ENCODE measurements at places on chromosomes 5 and 9.

GRCh38 chr5:88226881-88227450, 41.7 kb downstream of the TMEM161B start:
- DNase-seq = no peak

GRCh38 chr5:118956727-118957126, 31.6 kb downstream of the DTWD2 start:
- peak; percentile 18 for DNase-seq

- peak; percentile 12 for DNase-seq
Observed at GRCh38 chr5:139091439-139092156, 106.6 kb downstream of the SIL1 start.

- no peak for DNase-seq
Observed at GRCh38 chr9:112887381-112887780, 3.3 kb downstream of the SLC46A2 start.

- DNase-seq = no peak
Observed at GRCh38 chr5:165607026-165607425, 2101.6 kb downstream of the MAT2B start.

GRCh38 chr5:53991942-53992341, 318.4 kb downstream of the ARL15 start:
- no peak for DNase-seq

- peak; percentile 49 for DNase-seq
Observed at GRCh38 chr9:2414465-2414864, 207.1 kb upstream of the VLDLR start.

GRCh38 chr9:567128-567746, 274.3 kb upstream of the DMRT1 start:
- DNase-seq = no peak

DNA sequence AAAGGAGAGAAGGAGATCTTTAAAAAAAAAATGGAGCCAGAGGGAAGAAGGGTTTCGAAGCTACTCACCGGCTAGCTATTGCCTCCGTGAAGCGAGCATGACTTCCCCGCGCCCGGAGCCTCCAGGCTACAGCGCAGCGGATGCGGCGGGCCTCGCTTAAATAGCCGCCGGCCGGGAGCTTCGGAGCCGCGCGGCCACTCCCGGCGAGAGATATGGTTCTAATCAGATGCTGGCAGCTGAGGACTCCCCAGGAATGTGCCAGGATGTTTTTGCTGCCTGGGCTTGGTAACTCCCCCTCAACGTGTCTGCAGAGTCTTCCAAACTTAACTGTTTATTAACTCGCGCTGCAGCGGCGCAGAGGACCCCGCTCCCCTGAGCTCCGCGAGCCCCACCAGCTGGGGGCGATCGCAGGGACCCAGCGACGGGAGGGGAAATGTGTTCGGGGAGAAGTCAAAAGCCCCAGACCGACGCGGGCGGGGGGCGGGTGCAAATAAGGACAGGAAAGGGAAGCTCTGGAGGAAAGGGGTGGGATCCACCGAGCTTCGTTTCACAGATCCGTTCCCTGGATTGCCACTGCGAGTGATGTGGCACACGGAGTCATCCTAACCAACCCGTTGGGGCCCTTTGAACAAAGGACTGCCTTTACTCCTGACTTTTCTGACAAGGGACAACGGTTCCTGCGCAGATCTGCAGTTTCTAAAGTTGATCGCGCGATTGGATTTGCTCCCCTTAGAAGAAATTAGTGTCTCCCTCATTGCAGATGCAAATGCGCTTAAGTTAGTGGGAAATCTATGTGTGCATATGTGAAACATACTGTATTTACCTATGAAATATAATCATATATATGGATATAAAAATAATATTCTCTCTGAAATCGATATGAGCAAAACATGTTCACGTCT, at the start of gene DAB2:
DAB2 (minus strand) TSS at position 245 of the 902 bp plus-strand sequence. CDS start 30,660 bp downstream, outside the sequence.
- peak; percentile 98 for DNase-seq

DNA sequence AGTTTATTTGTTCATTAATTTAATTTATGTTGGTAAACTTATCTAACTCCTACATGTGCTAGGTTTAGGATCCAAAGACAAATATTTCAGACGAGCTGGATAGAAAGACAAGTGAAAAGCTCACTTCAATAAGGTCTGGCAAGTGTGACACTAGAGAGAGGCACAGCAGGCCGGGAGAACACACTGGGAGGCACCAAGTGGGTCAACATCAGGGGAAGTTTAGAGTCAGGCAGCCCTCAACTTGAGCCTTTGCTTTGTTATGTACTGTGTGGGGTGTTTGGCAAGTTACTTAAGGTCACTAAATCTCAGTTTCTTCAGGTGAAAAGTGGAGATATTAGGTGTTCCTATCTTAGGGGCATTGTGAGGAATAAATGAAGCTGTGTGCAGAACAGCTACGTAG, 214.4 kb downstream of the PCSK1 start:
- DNase-seq = no peak

- DNase-seq = no peak
Observed at GRCh38 chr5:15598294-15598902, 98.4 kb downstream of the FBXL7 start.

DNA sequence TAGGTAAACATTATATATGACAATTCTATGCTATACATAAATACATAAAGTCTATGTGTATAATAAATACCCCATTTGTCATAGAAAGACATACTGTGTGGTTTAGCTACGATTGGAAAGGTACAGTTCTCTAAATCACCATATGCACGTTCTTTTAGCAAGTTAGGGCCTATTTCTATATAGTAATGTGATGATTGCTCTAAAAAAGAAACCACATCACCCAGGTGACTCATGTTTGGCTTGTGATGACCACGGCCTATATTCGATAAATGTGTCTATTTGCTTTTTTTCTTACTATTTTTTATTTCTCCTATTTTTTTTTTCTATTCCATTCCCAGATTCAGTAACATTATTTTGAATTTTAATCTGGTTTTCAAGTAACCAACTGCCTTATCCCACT, 34.7 kb downstream of the RETREG1 start:
- no peak for DNase-seq

DNA sequence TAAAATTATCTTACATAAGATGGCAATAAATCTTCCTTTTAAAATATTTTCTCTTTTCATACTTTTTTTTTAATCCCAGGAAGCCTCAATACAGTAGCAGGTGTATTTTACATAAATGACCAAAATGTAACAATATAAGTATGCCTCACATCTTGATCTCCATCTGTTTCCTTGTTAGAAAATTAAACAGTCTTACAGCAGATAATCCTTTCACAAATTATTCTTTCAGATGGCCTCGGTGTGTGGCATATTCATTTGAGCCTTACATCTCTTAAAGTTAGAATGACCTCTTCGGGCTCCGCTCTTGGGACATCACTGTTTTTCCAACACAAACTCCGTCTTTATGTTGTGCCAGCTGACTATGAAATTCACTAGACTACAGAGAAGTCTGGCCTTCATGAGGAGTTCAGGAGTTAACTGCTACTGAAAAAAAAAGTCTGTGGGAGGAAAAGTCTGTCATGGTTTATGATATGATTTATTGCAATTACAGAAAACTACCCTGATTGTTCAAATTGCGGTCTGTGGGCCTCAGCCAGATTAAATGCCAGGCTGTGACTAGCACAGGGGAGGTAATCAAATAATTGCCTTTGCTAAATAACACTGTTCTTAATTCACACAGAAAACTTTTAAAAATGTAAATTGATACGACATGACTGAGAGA, 292.9 kb upstream of the PUM3 start:
- peak; percentile 70 for DNase-seq

GRCh38 chr9:29555502-29555901, 1982.2 kb upstream of the C9orf72 start:
- DNase-seq = no peak

- DNase-seq = peak; percentile 51
Observed at GRCh38 chr9:108569624-108570023, 286.2 kb downstream of the ACTL7B start.

GRCh38 chr5:77758141-77758938, 17.8 kb downstream of the TBCA start:
- no peak for DNase-seq

DNA sequence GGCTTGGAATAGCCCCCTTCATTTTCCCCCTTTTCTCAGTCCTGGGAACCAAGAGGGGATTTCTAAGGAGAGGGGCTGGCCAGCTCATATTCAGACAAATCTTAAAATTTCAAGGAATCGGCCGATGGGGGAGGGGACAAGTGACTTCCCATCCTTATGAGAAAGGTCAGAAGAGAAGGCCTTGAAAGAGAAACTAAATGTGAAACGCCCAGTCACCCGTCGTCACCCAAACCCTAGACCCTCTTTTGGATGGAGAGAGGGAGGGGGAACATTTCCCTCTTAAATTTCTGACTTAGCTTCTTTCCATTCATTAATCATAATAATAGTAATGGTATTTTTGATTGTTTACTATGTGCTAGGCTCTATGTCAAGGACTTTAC, 850 bp upstream of the CCL19 start:
- DNase-seq = no peak

- no peak for DNase-seq
Observed at GRCh38 chr5:1541702-1542400, 18.1 kb upstream of the LPCAT1 start.

- DNase-seq = no peak
Observed at GRCh38 chr9:3385871-3386270, 139.9 kb downstream of the RFX3 start.

GRCh38 chr5:181134259-181134658, 3.3 kb upstream of the OR2V1 start:
- DNase-seq = no peak

- DNase-seq = peak; percentile 89
Observed at GRCh38 chr5:96562614-96563013, 99.6 kb upstream of the CAST start.

DNA sequence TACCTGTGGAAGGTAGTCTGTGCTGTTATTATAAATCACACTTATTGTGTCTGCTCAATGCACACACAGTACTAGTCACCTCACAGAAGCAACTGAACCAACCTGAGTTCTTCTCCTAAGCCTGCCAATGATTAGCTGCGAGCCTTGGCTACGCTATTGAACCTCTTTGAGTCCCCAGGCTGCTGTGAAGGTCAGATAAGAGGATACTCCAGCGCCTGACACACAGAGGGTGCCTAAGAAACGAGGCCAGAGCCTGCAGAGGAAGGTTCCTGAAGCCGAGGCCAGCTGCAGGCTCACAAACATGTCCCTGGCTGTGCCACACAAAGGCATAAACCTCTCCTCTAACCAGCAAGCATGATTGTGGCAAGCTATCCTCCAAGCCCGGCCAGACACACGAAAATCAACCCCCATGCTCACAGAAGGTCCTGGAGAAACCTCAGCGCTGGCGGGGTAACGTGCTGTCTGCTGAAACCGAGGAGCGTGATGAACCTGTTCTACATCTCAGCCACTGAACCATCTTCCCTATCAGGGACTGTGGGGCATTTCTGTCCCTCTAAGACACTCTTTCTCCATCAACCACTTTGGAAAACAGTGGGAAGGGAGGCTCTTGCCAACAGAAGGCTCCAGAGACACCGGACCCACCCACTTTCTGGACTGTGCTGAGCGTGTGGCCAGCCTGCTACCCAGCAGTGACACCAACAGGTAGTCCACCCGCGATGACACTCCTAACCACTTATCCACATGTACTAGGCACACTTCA, 53.2 kb upstream of the SLC25A51 start:
- DNase-seq = no peak

DNA sequence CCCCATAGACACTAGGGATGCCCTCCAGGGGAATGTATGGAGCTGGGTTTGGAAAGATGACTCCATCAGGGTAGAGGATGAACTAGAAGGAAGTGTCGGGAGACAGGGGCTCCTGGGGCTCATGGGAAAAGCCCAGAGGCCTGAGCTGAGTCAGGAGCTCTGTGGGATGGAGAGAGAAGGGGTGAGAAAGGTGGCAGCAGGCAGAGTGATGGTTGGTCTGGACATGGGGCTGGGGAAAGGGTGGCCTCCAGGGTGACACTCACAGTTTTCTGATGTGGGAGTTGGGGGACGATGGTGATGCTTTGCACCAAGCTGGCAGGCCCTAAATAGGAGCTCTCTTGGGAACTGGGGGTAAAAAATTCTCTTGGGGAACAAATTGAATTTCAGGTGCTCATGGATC, 213.5 kb upstream of the MVB12B start:
- DNase-seq = no peak

GRCh38 chr9:100030548-100030947, 68.3 kb downstream of the ERP44 start:
- no peak for DNase-seq

DNA sequence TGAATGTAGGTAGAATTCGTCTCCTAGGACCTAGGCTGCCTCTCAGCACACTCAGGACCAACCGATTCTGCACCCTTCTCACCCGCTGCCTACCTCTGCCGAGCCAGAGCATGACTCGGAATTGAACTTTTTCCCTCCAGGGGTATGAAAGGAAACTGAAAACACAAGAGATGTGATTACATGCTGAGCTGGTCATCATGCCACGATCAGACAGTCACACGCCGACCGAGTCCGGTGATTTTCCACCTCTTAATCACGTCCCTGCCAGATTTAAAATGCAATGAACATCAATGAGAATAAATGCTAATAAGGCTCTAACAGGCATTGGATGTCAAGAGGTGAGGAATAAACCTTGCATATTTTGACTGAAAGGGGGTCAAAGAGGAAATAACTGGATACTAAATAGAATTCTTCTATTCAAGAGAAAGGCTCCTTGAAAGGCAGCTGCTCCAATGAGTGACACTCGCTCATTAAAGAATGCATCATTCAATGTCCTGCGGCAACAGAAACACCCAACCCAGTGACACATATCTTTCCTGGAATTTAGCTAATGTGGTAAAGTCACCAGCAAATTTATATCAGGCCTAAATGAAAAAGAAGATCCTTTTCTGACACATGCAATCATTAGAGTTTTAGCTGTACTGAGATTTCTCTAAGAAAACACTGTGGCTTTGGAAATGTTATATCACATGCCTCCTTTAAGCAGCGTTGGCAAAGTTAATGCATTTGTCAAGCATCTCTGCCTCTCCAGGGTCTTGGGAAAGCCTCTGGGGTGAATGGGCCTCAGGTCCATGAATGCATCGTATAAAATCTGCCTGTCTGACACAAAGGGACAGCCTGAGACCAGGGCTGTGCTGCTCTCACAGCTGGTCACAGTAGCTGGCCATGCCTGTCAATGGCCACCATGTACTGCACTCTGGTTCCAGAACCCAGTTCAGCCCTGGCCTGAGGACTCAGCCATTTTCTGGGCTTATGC, 128.7 kb downstream of the SPOCK1 start:
- DNase-seq = peak; percentile 68

DNA sequence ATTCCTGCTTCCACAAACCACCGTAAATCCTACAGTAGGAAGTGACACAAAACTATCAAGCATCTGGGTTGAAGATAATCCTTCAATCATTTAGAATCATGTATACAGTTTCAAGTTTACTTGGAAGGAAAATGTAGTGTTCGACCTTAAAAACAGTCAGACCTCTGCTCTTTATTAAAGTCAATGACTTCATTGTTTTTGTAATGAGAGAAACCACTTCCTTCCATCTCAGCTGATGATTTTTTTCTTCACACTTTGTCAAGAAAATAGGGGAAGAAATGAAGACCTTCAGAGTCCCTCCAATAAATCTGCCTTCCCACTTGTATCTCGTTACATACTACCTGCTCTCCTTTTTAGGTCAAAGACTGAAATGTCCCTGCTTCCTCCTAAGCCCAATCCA, 30.1 kb downstream of the TUSC1 start:
- DNase-seq = no peak

DNA sequence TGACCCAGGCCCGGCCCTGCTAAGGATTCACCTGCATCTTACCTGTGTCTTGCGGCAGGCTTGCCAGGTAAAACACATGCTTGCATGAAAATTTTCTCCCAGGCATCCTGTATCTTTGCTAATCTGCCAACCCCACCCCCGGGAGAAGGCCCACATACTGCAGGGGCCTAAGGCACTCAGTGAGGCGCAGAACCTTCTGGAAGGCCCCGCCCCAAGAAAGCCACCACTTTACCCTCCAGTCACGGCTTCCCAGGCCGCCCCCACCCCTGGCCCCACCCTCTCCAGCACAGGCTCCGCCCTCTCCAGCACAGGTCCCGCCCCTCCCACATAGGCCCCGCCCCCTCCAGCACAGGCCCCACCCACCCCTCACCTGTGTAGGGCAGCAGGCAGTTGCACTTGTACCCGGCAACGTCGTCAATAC, 29.8 kb upstream of the SEC16A start:
- no peak for DNase-seq
